Fibroblast of skin of right quadriceps (primary cell): ENCODE measurements at places on chromosomes 16 and 17.

DNA sequence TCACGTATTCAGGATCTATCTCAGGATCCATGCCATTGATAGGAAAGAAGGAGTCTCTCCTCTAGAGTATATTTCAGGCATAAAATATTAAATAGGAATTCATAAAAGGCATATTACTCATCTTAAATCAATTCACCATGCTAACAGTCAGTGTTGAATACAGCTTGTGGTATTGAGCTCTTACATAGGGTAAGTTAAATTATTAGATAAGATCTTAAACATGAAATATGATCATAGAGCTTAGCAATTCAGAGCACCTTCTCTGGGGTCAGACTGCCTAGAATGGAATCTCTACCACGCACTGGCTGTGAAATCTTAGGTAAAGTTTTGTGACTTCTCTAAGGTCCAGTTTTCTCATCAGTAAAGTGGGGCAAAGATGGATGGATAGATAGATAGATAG, 20.7 kb downstream of the MARCHF10 start:
- peak; percentile 51 for DNase-seq

GRCh38 chr17:15431766-15432165, 35.7 kb downstream of the CDRT4 start:
- no peak for DNase-seq

- DNase-seq = no peak
Measured at GRCh38 chr17:33551075-33551474, 258.0 kb upstream of the ASIC2 start.

DNA sequence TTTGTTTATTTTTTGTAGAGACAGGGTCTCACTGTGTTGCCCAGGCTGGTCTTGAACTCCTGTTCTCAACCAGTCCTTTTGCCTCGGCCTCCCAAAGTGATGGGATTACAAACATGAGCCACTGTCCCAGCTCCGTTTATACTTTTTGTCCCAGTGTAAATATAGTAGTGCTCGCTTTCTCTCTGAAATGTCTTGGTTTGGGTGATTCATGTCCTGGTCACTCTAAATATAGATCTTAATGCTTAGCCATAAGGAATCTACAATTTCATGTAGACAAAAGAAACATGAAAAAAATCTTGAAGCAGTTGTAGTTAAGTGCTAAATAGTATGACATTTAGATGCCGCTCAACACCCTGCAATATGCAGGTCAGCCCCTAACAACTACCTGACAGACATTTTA, 126.9 kb downstream of the KATNIP start:
- DNase-seq = peak; percentile 49

- DNase-seq = no peak
Measured at GRCh38 chr16:52456368-52456767, 90.6 kb downstream of the TOX3 start.

DNA sequence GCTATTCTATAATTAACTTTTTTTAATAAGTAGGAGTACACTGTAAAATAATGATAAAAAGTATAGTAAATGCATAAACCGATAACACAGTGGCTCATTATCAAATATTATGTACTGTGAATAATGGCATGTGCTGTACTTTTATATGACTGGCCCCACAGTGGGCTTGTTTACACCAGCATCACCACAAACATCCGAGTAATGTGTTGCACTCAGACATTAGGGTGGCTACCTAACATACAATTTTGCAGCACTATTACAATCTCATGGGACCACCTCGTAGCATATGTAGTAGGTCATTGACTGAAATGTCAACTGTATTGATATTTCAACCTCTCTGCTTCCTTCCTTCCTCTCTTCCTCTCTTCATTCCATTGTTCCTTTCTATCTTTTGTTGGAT, 51.7 kb downstream of the TBX4 start:
- no peak for DNase-seq
